ENCODE measurements at places on chromosomes 4 and X. TPM values are rescaled to one million over a fixed set of nuclear protein-coding genes. Genes with fewer than 3 reads are reported as not detected.

Gene CLCN5
- 108 TPM for polyA plus RNA-seq

Gene TEC
- polyA plus RNA-seq, result 0.49 TPM

Gene IL15
- 7.0 TPM for polyA plus RNA-seq

Gene NOX1
- polyA plus RNA-seq, result 0.25 TPM

Gene CENPVL2
- polyA plus RNA-seq, result not detected

Gene GASK1B
- polyA plus RNA-seq, result 61.3 TPM

Gene POLA1
- polyA plus RNA-seq, result 17.7 TPM

Gene CDKL2
- polyA plus RNA-seq, result not detected

DNA sequence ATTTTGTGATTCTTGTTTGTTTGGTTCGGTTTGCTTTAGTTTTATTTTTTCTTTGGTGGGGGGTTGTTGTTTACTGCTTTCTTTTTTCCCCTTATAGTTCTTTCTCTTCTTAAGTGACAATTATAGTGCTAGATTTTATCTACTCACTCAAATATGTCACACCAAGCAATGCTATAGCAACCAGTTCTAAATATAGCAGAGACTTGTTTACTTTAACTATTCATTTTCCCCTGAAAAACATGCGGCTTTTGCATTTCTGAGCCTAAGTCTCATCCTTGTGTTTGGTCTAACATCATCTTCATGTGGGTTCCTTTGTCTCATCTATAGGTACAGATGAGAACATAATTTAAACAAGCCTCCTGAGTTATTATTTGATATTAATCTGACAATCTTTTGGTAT, 676.6 kb downstream of the FAT4 start:
- DNase-seq, result no peak

DNA sequence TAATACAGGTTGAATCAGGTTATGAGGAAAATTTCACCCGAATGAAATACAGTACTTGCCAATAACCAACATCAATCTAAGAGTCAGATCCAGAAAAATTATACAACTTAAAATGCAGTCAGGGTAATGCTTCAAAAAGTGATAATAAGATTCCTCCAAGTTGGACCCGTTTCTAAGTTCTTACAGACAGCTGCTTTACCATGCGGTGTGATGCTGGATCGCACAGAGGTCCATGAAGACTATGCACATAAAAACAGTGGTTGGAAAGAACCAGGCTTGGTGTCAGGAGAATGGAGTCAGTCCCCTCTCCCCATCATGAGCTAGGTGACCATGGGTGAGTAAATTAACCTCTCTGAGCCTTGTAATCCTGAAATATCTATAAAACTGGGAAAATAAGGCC, 261.3 kb downstream of the QDPR start:
- DNase-seq, result no peak

- no peak for DNase-seq
Measured at GRCh38 chr4:78332976-78333375, 218.6 kb upstream of the ANXA3 start.

DNA sequence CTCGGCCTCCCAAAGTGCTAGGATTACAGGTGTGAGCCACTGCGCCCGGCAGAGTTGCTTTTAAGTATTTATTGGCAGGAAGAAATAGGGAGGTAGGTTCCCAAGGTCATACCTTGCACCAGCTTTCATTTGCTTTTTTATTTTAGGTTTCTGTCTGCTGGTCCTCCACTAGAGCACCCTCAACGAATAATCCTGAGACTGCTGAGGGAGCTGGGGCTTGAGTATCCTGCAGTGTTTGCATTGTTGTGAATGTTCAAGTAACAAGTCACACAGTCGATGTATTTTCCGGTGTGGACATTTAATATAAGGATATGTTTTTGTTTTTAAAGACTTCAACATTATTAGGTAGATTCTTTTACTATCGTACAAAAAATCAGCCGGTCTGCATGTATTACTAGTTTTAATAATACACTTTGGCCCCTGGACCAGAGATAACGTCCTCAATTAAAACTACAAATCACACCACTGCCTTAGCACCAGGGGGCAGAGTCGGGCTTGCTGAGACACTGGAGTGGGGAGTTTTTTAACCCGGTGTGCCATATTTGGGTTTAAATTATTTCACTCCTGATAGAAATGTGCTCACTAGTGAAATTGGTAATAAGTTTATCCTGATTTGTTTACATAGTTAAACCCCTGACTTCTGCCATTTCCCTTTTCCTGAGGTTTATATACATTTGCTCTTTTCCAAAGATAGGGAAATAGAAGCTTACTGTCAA, 11.6 kb downstream of the SMIM20 start:
- no peak for DNase-seq

DNA sequence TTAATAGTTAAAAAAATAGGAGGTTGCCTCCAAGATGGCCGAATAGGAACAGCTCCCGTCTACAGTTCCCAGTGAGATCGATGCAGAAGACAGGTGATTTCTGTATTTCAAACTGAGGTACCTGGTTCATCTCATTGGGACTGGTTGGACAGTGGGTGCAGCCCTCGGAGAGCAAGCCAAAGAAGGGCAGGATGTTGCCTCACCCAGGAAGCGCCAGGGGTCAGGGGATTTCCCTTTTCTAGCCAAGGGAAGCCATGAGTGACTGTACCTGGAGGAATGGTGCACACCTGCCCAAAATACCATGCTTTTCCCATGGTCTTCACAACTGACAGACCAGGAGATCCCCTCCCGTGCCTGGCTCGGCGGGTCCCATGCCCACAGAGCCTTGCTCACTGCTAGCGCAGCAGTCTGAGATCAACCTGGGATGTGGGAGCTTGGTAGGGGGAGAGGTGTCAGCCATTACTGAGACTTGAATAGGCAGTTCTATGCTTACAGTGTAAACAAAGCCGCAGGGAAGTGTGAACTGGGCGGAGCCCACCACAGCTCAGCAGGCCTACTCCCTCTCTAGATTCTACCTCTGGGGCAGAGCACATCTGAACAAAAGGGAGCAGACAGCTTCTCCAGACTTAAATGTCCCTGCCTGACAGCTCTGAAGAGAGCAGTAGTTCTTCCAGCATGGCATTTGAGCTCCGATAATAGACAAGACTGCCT, 47.5 kb downstream of the PPA2 start:
- DNase-seq, result no peak

GRCh38 chrX:134460862-134461220, 876 bp downstream of the HPRT1 start:
- DNase-seq, result no peak

DNA sequence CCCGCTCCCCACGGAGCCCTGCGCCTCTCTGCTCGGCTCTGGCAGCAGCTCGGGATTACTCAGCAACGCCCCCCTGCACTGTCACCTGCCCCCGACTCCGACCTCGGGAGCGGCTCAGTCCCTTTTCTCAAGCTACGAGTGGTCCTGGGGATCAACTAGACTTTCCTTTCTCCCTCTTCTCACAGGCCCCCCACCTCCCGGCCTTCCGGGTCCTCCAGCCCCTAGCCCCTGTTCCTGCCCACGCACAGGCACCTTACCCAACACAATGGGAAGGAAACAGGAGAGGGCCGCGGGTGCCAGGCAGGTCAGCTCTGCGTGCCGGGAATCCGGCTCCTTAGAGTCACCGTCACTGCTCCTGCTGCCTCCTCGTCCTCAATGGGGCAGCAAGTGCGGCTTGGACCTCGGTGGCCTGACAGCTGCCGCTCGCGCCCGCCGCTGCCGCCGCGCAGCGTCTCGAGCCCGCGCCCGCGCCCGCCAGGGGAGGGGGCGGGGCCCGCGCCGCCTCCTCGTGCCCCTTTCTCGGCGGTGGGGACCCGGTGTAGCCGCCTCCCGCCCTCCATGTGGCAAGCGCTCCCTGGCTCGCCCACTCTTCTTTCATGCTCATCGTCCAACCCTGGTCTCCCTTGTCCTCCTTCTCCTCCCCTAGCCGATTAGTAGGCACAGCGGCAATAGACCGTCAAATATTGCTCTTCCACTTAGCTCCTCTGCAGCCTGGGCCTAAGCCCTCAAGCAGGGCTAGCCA, at the start of gene RAB9B:
RAB9B (minus strand) TSS at position 455 of the 742 bp plus-strand sequence. CDS start 6,473 bp downstream, outside the sequence.
- DNase-seq, result peak; percentile 51

DNA sequence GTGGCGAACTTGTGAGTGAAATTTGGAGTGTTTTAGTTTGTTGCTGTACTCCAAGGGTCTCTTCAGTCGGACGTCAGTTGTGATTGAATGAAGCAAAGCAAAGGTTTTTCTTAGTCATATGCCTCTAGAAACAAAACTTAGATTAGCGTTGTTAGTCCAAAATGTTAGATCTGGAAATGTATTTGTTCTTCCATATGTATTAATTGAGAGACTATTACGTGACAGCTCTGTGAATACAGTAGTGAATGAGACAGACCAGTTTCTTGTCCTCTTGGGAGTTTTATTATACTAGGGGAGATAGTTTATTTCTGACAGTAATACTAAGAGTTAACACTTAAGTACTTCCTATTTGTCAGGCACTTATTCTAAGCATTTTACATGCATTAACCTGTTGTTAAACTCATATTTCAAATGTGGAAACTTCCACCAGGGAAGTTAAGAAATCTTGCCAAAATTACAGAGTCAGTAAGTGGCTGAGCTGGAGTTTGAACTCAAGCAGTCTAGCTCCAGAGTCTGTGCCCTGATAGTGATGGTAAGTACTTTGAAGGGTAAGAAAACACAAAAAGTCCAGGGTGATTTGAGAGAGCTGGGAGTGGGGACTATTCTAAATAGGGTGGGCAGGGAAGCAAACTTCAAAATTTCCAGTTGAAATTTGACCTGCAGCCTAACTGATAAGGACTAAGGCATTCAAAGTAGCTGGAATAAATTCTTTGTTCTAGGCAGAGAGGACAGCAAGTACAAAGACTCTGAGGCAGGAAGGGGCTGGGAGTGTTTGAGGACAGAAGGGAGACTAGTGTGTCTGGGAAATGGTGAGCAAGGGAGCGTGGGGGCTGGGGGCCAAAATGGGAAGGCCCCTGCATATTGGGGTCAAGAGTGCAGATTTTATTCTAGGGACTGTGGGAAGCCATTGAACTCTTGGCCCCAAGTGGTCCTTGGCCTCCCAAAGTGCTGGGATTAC, 17.0 kb downstream of the ADD1 start:
- DNase-seq, result no peak

DNA sequence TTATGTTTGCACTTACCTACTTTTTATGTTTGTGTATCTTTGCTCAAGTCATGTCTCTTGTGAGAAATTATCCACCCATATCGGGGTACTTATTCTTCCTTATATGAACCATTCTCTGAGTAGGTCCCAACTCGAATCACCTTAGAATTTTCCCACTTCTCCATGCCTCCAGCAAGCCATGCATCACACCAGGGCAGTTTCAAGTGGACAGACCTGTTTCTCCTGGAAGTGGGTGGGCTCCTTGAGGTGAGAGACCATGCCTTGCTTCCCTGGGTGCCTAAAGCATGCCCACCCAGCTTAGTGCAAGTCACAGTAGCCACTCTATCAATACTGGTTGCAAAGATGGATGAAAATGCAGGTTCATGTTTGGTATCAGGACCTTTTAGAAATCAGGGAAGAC, 187.2 kb downstream of the KIT start:
- DNase-seq, result no peak

- DNase-seq, result peak; percentile 23
Measured at GRCh38 chr4:5980436-5981155, 37.6 kb downstream of the C4orf50 start.

GRCh38 chr4:129239088-129239487, 143.1 kb downstream of the C4orf33 start:
- peak; percentile 15 for DNase-seq

GRCh38 chr4:87570290-87570805, 38.0 kb upstream of the DSPP start:
- DNase-seq, result no peak

- DNase-seq, result peak; percentile 49
Measured at GRCh38 chrX:40012868-40013265, 84.9 kb downstream of the BCOR start.

DNA sequence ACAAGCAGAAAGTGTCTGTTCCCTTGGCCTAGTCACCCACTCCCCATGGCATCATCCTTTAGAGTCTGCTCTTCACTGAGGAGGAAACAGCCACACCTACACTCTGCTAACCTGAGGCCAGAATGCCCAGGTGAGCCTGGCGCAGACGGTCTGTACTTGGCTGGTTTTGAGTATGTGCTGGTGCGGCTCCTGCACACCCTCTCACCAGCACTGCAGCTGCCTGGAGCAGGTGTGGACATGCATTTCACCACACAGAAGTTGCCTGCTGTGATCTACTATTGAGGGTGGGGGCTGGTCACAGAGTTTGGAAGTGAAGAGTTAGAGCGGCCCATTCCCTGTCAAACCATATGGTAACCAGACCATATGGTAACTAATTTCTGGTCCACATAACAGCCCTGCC, 39.5 kb downstream of the KANTR start:
- no peak for DNase-seq

DNA sequence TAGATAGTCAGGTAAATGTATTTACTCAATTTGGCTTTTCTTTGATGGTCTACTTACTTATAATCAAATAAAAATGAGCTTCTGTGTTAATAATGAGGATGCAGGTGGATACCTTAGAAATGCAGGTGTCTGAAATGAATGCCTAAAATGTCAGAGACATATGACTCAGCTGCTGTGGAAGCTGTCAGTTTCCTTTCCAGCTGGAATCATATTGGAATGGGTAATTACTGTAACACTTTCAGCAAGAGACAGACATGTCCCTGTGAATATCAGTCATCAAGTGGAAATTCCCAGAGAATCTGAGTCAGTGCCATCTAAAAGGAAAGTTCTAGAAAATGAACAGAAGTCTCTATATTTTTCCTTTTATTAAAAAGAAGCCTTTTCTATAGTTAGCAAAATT, 783.0 kb upstream of the AADAT start:
- no peak for DNase-seq

DNA sequence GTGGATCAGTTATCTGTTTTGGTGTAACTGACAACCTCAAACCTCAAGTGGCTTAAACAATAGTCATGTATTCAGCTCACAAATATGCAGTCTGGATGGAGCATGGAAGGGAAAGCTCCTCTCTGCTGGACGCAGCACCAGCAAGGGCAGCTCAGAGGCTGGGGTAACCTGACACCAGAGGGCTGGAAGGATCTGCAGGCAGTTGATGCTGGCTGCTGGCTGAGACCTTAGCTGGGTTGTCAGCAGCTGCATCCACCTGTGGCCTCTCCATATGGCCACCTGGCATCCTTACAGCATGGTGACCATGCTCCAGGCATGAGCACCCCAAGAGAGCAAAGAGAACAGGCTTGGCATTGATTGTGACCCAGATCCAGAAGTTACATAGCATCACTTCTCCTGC, 46.7 kb downstream of the ENPP6 start:
- DNase-seq, result peak; percentile 29

GRCh38 chr4:143539670-143540023, 26.1 kb downstream of the SMARCA5 start:
- DNase-seq, result no peak

DNA sequence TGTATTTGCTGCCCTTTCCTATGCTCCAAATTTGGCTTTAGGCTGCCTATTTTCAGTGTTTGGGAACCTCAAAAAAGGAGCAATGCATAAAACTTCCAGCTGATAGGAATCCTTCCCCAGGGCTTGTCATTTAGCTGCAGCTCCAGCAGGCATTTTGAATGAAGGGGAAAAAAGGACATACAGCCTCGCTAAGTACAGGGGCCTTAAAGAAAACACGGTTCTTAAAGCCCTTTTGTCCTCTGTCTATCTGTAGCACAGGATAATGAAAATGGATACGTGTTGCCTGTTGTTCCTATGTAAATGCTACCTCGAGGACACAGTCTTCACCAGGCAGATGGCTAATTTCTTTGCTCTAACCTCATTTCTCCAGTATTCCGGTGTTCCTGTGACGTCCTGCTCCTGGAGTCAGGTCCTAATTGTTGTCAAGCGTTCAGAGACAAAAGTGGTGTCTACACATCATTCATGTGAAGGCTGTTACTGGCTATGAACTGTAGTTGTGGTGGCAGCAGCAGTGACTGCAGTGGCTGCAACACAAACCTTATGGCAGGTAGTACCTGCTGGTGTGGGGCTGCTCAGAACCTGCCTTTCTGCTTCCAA, 117.4 kb downstream of the MGST2 start:
- DNase-seq, result no peak

- DNase-seq, result no peak
Measured at GRCh38 chr4:90103991-90104390, 23.2 kb upstream of the CCSER1 start.

Measured in hindlimb muscle (tissue), 1 donor.